ENCODE measurements at places on chromosomes 2 and 18. TPM values are rescaled to one million over a fixed set of nuclear protein-coding genes. Genes with fewer than 3 reads are reported as not detected.

Gene ASXL3
- 0.05 TPM for total RNA-seq

Gene SMAD4
- total RNA-seq = 100 TPM

Gene MROH2A
- not detected for total RNA-seq

Gene ICOS
- not detected for total RNA-seq

Gene INHBB
- 8.5 TPM for total RNA-seq

Gene FOXI3
- total RNA-seq = not detected

Gene VWA3B
- total RNA-seq = not detected

Gene AFF3
- not detected for total RNA-seq

Gene RMC1
- 28.8 TPM for total RNA-seq

DNA sequence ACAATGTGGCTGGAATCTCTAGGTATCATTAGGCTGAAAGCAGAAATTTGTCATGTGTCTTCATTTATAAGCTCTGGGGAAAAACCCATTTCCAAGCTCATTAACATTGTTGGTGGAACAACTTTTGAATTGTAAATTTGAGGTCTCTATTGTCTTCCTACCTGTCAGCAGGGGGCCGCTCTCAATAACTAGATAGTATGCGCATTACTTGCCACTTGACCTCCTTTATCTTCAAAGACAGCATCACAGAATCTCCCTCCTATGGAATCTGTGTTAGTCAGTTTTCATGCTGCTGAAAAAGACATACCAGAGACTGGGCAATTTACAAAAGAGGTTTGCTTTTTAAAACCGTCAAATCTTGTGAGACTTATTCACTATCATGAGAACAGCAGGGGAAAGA lies 223.1 kb downstream of the CALCRL start:
- no peak for DNase-seq

GRCh38 chr2:118854507-118855345 lies 7.3 kb upstream of the EN1 start:
- DNase-seq = no peak

- peak; percentile 82 for DNase-seq
Observed at GRCh38 chr18:62281684-62282083, 43.4 kb upstream of the TNFRSF11A start.

DNA sequence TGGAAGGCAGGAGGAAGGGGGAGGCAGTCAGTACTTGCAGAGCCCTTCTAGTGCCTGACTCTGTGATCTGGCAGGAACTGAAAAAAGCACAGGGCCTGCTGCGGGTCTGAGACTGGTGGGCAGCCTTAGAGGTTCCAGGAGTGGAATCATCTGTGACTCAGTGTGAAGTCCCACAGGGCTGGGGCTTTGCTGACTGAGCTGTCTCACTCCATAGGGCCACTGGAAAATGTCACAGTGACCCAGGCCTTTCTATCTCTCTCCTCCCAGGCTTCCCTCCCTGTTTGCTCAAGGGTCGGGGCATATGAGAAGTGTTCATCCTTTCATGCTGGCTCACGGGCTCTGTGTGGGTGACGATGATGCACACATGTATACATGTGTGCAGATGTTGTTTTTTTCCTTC lies 47.1 kb upstream of the ZFP36L2 start:
- no peak for DNase-seq

DNA sequence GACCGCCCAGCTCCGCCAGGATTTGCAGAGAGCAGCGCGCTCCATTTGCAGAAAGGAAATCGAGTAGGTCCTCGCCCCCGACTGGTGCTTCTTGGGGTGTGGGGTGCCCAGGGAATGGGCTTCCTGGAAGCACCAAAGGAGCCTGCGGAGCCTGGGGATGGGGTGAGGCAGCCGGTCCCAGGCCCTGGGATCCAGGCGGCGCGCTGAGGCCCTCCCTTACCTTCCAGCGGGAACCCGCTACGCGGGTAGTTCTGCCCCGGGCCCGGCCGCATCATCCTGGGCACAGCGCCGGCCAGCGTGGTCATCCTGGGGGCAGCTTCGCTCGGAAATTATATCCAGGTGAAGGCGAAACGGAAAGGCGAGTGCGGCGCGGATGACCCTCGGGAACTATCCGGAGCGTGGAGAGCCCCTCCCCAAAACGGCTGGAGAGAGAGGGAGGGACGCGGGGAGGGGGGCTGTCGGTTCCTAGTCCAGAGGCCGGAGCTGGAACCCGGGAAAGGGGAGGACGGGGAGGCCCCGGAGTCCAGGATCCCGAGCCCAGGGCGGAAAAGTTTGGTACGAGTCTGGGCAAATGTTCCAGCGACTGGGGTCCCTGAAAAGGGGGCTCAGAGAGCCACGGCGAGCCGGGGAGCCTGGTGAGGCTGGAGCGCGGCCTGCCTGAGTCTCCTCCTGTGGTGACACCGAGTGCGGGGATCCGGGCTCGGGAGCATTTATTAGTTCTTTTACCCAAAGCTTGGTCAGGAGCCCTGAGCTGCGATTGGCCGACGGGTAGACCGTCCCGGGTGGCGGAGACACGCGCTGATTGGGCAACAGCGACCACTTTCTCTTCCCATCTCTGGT lies at the start of gene PAX3:
TSS of gene PAX3 (minus strand) at position 688 of the 840 bp plus-strand sequence. CDS start at position 305, 383 bp downstream.
- DNase-seq = no peak

DNA sequence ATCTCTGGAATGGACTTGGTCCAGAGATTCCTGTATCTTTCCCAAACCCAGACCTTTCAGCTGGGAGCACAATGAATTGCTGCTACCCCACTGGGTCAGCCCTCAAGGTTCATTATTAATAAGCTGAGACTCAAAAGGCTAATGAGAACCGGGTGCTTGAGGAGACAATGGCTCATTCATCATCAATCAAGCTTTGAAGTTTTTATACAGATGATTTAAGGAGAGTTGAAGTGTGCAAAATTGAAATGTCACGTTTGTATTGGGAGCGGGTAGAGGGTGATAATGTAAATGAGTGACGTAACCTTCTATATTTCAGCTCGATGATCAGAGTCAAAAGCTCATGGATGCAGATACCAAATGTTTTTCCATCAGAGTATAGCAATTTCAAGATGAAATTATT lies 744.9 kb downstream of the ERBB4 start:
- no peak for DNase-seq

DNA sequence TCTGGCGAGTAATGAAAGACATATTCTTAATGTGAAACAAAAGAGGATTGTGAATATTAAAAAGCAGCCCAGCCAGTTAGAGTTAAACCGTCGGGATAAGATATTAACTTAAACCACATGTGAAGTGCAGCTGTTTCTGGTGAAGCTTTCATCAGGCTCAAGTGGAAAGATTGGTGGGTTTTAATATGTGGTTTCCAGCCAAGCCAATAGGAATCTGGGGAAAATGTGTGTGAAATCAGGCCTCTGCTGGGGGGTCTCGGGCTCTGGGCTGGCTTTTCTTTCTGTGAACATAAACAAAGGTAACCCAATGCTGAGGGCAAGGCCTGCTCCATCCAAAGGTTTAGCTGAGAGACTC lies 279.6 kb downstream of the SLC4A3 start:
- no peak for DNase-seq

DNA sequence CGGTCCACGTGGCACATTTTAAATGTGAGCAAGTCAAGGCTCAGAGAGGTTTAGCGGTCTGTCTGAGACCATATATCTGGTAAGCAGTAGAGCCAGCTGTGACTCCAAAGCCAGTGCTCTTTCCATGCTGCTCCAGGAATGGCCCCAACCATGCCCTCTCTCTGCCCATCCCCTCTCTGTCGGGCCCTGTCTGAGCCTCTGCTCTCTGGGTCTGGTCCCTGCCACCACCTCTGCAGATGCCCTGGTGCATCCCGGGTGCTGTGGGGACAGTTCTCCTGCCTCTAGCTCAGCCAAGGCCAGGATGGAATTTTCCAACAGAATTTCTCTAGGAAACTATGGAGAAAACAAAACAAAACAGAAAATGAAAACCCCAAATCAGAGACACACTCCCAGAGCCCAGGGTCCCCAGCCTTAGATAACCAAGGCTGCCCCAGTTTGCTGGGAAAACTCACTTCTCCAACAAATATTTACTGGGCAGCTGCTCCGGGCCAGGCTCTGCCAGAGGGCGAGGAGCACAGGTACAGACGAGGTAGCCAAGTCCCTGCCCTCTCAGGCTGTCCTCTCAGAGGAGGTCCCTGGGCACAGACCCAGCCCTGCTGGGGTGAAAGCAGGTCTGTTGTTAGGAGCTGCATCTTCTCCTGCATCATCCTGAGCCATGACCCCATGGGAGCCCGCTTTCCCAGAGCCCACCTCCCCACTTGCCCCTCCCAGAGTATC lies 9.2 kb downstream of the ADRA2B start:
- DNase-seq = no peak

DNA sequence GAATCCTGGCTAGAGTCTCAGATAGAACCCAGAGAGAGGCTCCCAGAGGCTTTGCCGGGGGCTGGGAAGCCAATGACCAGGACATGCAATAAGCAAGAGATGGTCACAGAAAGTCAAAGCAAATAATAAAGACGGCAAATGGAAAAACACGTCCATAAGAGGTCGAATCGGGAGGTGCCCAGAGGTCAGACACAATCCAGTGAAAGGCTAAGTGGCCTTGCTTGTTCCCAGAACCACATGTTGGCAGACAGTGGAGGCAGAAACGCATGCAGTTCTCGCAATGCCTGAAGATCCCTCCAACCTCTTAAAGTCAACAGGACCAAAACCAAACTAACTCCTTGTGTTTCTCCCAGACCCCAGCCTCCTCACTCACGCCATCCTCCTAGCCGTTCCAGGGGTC lies 3.0 kb downstream of the CYB5A start:
- no peak for DNase-seq

- DNase-seq = no peak
Observed at GRCh38 chr18:23765931-23766330, 76.7 kb downstream of the LAMA3 start.

DNA sequence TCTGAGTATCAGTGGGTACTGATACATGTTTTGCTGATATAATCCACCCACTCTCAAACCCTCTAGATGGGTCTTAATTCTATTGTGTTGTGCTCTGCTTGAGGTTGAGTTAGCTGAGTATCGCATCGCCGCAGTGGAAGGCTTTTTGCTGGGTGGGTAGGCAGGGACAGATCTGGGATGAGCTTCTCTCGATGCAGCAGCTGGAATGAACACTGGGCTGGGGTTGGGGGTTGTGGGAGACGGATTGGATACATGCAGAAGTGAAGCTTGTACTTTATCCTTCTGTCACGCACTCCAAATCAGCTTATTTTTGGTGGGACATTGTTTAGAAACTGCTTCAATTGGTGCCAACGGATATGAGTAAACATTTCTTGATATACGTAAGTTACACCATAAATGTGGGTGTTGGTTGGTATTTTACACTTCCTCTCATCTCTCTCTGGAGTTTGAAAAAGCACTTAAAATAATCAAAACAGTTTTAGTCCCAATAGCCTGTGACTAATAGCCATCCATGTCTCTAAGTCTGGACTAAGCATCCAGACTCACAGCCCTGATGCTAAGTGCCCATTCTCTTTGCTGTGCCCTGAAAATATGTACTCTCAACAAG lies 107.1 kb downstream of the POLE4 start:
- peak; percentile 38 for DNase-seq

- DNase-seq = no peak
Observed at GRCh38 chr2:174777347-174778084, 13.2 kb upstream of the CHRNA1 start.

DNA sequence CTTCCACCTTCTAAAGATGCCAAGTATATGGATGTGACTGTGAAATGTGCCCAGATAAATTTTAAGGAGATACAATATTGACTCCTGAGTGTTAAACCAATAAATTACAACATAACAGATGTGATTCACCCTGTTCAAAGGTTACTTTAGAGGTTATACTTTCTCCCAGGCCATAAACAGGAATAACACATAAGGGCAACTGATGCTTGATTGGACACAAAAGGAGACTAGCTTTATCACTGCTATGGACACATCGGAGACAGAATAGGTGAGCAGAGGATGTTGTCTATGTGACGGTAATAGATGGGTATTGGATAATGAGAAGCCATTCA lies 31.9 kb upstream of the SLC25A52 start:
- no peak for DNase-seq

DNA sequence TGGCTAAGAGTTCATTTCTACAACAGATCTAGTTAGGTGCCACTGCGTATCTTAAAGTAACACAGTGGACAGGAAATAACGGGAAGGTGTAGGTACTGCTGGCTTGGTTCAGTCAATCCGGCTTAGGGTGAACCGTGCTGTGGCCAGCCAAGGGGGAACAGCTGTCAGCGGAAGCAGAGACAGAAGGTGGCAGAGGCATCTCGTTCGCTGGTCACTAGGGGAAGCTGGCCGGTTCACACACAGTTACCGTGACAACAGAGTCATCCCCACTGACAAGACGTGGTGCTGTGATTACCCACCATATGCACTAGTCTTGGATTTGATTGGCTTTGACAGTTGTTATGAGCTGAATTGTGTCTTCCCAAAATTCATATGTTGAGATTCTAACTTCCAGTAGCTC lies 58.8 kb upstream of the HDAC4 start:
- no peak for DNase-seq

GRCh38 chr2:15893689-15894480 lies 46.5 kb upstream of the MYCN start:
- no peak for DNase-seq

DNA sequence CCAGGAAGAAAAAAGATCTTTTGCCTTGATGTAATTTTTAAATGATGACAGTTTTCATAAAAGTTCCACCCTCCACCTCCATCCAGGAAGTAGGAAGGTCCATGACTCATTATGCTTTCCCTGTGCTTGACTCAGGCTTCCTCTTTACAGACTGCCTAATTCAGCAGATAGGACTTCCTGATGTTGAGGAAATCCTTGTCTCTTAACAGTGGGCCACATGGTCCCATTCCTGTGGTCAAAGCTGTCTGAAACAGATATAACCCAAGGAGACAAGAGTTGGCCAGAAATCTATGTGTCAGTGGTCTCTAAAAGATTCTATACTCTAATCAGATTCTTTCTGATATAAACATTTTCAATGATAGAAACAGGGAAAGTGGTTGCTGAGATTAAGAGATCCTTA lies 119.1 kb downstream of the BAZ2B start:
- peak; percentile 95 for DNase-seq

- DNase-seq = no peak
Observed at GRCh38 chr2:3294069-3294468, 83.5 kb downstream of the EIPR1 start.

DNA sequence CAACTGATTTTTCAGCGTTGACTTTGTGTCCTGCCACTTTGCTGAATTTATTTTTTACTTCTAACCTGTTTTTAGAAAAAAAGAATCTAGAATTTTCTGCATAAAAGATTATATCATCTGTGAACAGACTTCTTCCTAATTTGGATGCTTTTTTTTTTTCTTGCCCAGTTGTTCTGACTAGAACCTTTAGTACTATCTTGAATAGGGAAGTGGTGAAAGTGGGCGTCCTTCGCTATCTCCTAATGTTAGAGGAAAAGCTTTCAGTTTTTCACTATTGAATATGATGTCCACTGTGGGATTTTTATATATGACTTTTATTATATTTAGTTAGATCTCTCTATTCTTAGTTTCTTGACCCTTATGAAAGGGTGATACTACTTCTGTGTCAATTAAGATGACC lies 25.7 kb upstream of the KCNJ13 start:
- no peak for DNase-seq

Measured in dermis blood vessel endothelial cell (primary cell).